Germinal center (tissue), 1 donor: ENCODE measurements at places on chromosomes 4 and X.

DNA sequence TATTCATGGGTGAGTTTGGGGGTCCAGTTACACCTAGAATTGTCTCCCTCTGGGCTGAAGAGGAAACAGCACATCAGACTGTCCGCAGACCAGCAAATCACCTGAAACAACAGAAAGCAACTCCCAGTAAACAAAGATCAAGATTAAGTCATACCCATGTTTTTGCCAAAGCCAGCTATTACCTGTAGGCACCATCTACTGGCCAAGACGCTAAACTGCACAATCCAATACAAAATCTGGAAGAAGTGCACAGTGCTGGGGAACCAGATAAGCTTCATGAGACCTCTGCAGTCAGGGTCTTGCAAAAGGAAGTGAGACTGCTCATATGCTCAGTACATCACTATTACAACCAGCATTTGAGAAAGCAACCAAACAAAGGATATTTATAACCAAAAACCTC lies 157.5 kb upstream of the ITM2A start:
- DNase-seq: no peak

- DNase-seq: peak; percentile 5
Measured at GRCh38 chrX:40543661-40544328, 37.0 kb upstream of the ATP6AP2 start.

- no peak for DNase-seq
Measured at GRCh38 chr4:98993419-98994071, 2.0 kb upstream of the METAP1 start.

DNA sequence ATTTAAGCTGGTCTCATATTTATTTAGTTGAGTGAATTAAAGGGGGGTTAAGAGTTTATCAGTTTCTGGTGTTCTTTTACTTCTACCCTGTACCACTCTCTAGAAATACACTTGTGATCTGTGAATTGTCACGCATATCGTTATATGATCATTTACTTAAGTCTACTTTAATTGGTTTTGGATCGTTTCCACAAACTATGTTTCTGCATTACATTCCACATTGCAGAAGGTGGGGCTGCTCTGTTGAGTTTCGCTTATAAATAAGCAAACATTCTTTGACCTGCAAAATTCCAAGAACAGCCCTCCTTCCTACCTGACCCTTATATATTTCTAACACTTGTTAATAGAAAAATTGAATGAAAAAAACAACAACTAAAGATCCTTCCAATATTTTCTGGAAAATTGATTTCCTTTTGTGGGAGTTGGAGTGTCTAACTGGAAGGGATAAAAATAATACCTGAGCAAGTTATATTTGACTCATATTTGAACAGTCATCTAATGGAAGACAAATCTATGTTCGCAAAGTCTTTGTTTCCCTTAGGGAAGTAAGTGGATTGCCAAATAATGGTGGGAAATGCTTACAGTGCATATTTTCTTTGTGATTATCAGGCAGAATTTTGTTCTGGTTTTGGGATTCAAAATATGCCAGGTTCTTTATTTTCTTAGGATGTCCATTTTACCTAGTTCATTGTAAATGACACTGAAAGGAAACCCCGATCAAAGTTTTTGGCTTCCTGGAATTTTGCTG lies 152.7 kb downstream of the RELL1 start:
- no peak for DNase-seq

DNA sequence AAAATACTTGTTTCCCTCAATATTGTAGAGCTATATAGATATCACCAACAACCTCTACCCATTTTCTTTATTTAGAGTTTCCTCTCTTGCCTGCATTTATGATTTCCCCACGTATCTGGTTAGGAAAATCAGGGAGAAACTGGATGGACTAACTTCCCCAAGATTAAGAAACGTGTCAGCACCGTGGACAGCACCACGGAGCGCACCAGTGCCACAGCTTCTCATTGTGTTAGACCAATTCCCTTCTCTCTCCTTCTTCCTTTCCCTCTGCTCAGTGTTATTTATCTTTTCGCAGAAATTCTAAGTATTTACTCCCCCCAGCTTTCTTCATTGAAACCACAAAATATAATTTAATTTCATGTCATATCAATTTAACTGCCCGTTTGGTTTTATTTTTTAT lies 568.6 kb upstream of the BOD1L1 start:
- no peak for DNase-seq

DNA sequence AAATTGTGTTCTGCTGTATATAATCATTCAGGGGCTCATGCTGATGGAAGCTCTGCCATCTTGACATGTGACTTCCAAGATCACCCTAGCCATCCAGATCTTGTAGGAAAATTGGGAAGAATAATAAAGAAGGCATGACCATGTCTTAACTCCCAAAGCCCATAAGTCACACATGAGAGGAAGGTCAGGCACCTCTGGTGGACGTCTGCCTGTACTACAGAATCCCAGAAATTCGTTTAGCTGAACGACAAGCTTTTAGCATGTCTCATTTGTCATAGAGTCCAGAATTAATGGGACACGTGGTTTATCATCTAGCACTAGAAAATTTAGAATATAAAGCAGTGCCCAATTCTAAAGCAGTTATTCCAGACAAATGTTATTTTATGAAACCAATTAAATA lies 212.7 kb downstream of the CENPC start:
- DNase-seq: no peak

DNA sequence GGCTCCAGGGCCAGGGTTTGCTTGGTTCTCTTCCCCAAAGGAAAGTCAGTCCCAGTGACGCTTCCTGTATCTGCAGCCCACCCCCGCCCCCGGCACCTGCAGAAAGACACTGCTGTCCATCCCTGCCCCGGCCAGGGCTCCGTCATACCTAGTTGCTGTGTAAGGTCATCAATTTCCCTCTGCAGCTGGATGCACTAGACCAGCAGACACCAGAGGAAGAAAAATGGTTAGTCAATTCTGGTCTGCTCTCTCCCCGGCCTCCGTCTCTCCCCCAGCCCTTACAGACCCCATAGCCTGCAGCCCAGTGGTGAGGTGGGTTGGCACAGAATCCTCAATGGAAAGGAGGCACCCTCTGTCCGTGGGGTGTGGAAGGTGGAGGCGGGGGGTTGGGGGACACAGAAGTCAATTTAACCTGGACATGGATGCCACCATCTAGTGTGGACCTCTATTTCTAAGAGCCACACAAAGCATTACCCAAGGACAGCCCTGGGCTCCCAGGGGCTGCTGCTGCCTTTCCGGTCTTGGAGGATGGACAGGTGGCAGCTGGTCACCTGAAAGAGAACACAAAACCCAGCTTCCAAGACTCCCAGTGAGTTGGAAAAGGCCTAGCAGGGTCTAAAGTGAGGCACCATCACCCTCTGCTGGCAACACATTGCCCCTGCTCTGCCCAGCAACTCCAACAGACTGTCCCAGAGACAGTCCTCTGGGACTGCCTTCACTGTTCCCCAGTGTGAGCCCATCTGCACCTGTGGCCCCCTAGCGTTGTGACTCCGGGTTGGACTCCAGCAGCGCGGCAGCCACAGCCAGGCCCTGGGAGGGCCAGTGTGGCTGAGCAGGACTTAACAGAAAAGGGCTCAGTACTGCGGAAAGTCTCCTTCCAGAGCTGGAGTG lies 40.2 kb upstream of the NHSL2 start:
- DNase-seq: no peak

DNA sequence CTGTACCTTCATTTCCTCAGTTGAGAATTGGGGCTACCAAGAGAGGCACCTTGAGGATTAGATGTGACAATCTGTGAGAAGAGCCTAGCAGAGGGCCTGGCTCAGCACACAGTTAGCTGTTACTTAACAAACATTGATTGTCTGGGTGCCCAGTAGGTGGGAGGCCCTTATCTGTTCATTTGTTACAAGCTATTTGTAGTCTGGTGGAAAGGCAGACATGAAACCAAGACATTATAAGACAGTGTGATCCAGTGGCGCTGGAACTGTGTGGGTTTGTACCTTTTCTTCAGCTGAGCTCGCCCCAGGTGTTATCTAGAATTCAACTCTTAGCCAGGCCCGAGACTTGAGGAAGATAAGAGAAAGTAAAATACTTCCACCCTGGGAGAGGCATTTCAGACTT lies 16.9 kb downstream of the AKAP4 start:
- DNase-seq: no peak
